Keratinocyte (primary cell): ENCODE measurements at places on chromosomes 2 and 18. TPM values are rescaled to one million over a fixed set of nuclear protein-coding genes. Genes with fewer than 3 reads are reported as not detected.

PFN4 gene
- polyA plus RNA-seq, result 0.14 to 0.28 TPM (median 0.16 TPM) in 3 replicates

FEV gene
- polyA plus RNA-seq, result not detected in 3 replicates

VSNL1 gene
- 18.4 to 41.1 TPM (median 32.1 TPM) in 3 replicates for polyA plus RNA-seq

PIGN gene
- 21.9 to 41.2 TPM (median 30.8 TPM) in 3 replicates for polyA plus RNA-seq

ABCB11 gene
- 0.03 TPM in 2 of 3 replicates, not detected in the other for polyA plus RNA-seq

TNS1 gene
- 1.7 to 2.9 TPM (median 2.5 TPM) in 3 replicates for polyA plus RNA-seq

ZNF521 gene
- 0.02 to 0.09 TPM (median 0.07 TPM) in 3 replicates for polyA plus RNA-seq

CHN1 gene
- 1.9 to 2.3 TPM (median 2.2 TPM) in 3 replicates for polyA plus RNA-seq

STRADB gene
- 6.3 to 14.6 TPM (median 11.1 TPM) in 3 replicates for polyA plus RNA-seq

RFTN2 gene
- 0.18 to 0.37 TPM (median 0.25 TPM) in 3 replicates for polyA plus RNA-seq

SCYGR4 gene
- not detected in 3 replicates for polyA plus RNA-seq

TTN gene
- polyA plus RNA-seq, result under 0.01 to 0.11 TPM (median 0.01 TPM) in 3 replicates

CHRND gene
- not detected in 3 replicates for polyA plus RNA-seq

DSG1 gene
- 9.8 to 68.0 TPM (median 27.6 TPM) in 3 replicates for polyA plus RNA-seq

CFAP210 gene
- 0.03 to 0.30 TPM in 2 of 3 replicates, not detected in the other for polyA plus RNA-seq

ANKRD62 gene
- polyA plus RNA-seq, result not detected in 3 replicates

TM4SF20 gene
- polyA plus RNA-seq, result not detected in 3 replicates

DNAJC10 gene
- 46.7 to 92.6 TPM (median 56.0 TPM) in 3 replicates for polyA plus RNA-seq

ST8SIA5 gene
- under 0.01 to 0.10 TPM (median 0.02 TPM) in 3 replicates for polyA plus RNA-seq

UGT1A8 gene
- polyA plus RNA-seq, result 0.41 to 0.64 TPM (median 0.63 TPM) in 3 replicates

CNDP1 gene
- not detected in 3 replicates for polyA plus RNA-seq

DPY30 gene
- polyA plus RNA-seq, result 76.9 to 117 TPM (median 96.1 TPM) in 3 replicates

CASP8 gene
- polyA plus RNA-seq, result 21.3 to 27.0 TPM (median 22.7 TPM) in 3 replicates

XDH gene
- polyA plus RNA-seq, result 27.7 to 55.4 TPM (median 40.6 TPM) in 3 replicates

ACMSD gene
- not detected in 3 replicates for polyA plus RNA-seq

TUBB8B gene
- 0.25 to 0.49 TPM (median 0.30 TPM) in 3 replicates for polyA plus RNA-seq

LONRF2 gene
- not detected in 3 replicates for polyA plus RNA-seq

SPC25 gene
- 1.0 to 7.1 TPM (median 4.9 TPM) in 3 replicates for polyA plus RNA-seq

ACOXL gene
- 0.04 to 0.16 TPM (median 0.15 TPM) in 3 replicates for polyA plus RNA-seq

IL1RL1 gene
- polyA plus RNA-seq, result 0.22 to 1.3 TPM (median 0.93 TPM) in 3 replicates

CCDC74B gene
- polyA plus RNA-seq, result 0.46 to 0.60 TPM (median 0.52 TPM) in 3 replicates

CRYGD gene
- polyA plus RNA-seq, result not detected in 3 replicates

LIMS4 gene
- polyA plus RNA-seq, result 0.24 to 0.58 TPM (median 0.25 TPM) in 3 replicates

MC2R gene
- polyA plus RNA-seq, result not detected in 3 replicates

CCDC85A gene
- polyA plus RNA-seq, result 0.01 to 0.03 TPM in 2 of 3 replicates, not detected in the other

TXNL1 gene
- polyA plus RNA-seq, result 39.4 to 92.5 TPM (median 58.7 TPM) in 3 replicates

ALLC gene
- not detected in 3 replicates for polyA plus RNA-seq

AMER3 gene
- polyA plus RNA-seq, result not detected in 3 replicates

RDH14 gene
- polyA plus RNA-seq, result 22.6 to 29.6 TPM (median 24.7 TPM) in 3 replicates

HMSD gene
- polyA plus RNA-seq, result 0.64 to 1.2 TPM (median 0.94 TPM) in 3 replicates
